BE2C (cell line): ENCODE measurements at places on chromosomes 1 and 21.
A peak's percentile ranks its signal among the peaks of the same experiment; 100 is the strongest.

GRCh38 chr1:167957710-167958109 lies 20.8 kb upstream of the MPC2 start:
- no peak for DNase-seq

- no peak for DNase-seq
These were observed 31.0 kb upstream of the H6PD start for GRCh38 chr1:9203511-9203982.

- peak; percentile 24 for DNase-seq
These were observed 419.9 kb downstream of the PTPRU start for GRCh38 chr1:29655945-29656850.

DNA sequence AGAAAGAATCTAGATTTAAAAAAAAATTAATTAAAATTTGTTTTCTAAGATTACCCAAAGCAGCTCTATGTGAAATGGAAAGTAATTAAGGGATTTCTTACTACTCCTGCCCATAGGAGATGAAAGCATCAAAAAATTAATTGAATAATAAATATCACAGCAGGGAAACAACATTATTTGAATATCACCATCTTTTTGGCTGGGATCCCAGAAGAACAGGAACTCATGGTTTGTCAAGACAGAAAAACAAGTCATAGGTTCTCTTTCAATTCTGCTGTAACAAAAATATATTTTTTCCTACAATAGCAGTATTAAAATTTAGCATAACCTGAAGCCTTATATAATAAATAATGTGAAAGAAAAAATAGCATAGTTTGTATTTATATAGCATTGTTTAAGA lies 1713.4 kb downstream of the NCAM2 start:
- no peak for DNase-seq

DNA sequence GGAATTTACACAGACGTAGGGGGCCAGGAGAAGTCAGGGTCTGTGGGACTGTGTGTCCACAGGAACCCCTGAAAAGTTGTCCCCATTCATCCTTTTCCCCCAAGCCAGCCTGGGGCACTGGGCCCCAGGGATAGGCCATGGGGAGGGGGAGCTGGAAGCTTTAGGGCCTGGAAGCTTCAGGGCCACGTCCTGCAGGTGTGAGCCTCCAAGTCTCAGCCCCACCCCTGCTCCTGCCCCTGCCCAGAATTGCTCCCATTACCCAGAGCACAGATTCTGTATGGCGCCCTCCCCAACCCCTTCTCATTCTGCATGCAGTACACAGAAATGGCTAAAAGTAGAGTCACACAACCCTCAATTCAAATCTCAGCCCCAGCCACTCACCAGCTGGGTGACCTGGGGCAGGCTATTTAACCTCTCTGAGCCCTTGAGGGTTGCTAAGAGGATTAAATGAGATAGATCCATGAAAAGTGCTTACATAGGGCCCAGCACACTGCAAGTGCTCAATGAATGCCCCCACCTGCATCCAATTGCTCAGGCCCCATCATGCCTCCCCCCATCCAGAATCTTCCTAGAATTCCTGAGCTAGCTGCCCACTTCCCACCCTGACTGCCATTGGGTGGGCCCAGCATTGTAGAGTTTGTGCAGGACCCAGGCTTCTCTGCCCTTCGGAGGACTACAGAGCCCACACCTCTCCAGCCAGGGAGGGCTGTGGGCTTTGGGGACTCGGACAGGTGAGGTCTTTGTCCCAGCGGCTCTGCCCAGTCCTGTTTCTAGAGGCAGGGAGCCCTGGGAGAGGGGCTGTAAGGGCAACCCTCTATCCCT lies 6.5 kb downstream of the RAP1GAP start:
- no peak for DNase-seq
